Chondrocyte (in vitro differentiated cells): ENCODE measurements at places on chromosomes 13 and 19. TPM values are rescaled to one million over a fixed set of nuclear protein-coding genes. Genes with fewer than 3 reads are reported as not detected.

- DNase-seq = no peak
Measured at GRCh38 chr13:77381059-77381458, 54.2 kb upstream of the MYCBP2 start.

GRCh38 chr19:42252365-42253244 is 2.3 kb downstream of the ERF start:
- no peak for DNase-seq

- DNase-seq = no peak
Measured at GRCh38 chr19:4811328-4812131, 20.0 kb downstream of the TICAM1 start.

DNA sequence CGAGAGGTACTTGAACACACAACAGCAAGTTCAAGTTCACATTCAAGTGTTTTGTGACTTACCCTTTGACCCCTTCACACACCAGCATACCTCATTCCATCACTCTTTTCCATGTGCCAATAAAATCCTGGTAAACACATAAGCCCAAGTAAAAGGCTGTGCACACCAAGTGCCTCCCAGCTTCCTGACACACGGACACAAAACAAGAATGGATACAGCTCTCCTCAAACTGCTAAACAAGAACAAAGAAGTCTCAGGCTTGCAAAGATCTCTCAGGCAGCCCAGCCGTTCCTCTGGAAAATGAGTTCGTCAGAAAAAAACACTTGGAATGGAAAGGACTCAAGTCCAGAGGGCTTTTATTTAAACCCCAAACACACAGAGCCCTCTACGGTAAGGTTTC is 83.7 kb downstream of the NUFIP1 start:
- no peak for DNase-seq

DNA sequence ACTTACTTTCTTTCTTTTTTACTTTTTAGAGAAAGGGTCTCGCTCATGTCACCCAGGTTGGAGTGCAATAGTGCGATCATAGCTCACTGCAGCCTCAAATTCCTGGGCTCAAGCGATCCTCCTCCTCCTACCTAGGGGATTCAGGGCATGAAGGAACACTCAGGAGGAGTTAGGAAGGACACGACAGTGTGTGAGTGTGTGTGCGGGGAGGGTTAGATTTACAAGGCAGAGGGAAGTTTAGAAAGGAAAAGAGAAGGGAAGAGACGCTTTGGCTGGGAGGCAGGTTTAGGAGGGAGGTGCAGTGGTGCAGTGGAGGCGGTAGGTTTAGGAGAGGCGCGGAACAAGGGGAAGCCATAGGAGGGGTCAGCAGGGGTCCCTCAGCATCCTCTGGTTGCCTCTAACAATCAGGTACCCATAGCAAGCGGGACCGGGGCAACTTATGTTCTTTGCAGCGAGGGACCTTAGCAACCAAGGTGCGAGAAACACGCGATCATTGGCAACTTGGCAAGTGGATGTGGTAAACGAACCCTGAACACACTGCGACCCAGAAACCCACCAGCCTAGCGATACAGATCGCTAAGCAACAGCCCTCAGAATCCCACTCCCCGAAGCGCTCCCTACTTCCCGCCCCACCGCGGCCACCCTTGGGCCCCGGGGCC is 501 bp downstream of the SIRT2 start:
- DNase-seq = no peak

The CYP2A6 gene
- not detected in 3 replicates for total RNA-seq

The ZNF112 gene
- total RNA-seq = 4.9 to 7.1 TPM (median 6.9 TPM) in 3 replicates

The C19orf38 gene
- 0.30 to 0.34 TPM in 2 of 3 replicates, not detected in the other for total RNA-seq

The SRRM5 gene
- total RNA-seq = 0.12 to 0.27 TPM in 2 of 3 replicates, not detected in the other
